Activated CD4-positive, alpha-beta T cell treated with anti-CD3 and anti-CD28 coated beads for 4 hours (primary cell): ENCODE measurements at places on chromosomes 1 and 21.

GRCh38 chr1:2805801-2806430, 4.4 kb upstream of the TTC34 start:
- no peak for DNase-seq

DNA sequence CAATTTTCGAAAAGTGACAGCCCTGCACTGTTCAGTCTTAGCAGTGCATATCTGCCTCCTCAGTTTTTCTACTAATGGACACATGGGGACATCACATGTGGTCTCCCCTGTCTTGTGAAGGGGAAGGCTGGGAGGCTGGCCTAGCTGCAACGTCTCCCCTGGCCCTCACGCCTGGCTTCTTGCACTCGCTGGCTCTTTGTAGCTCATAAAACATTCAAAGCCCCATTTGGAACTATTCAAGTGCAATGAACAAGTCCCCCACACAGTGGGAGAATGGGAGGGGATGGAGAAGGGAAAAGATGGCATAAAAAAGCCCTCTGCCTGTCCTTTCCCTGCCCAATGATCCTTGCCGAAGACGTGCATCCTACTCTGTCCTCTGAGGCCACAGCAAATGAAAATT, 73.6 kb downstream of the PGBD5 start:
- no peak for DNase-seq

GRCh38 chr1:6827630-6828165, 42.4 kb downstream of the CAMTA1 start:
- DNase-seq, result no peak

GRCh38 chr1:189662190-189662589, 815.5 kb downstream of the BRINP3 start:
- no peak for DNase-seq

DNA sequence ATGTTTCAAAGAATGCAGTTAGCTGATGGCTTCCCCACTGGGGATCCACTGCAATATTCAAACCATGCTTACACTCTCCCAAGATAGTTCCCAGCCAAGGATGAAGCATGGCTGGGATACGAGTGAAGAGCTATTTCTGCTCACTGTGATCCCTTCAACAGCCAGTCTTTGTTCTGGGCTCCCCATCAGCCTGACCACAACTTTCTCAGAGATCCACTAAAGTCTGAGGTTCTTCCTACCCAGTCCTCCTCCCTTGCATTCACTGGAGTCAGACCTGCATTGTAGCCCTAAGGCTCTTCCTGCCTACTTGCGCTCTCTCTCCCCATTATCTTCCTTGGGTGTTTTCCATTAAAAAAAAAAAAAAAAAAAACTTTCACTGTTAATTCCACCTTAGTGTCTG, 101.4 kb downstream of the TTLL7 start:
- no peak for DNase-seq

DNA sequence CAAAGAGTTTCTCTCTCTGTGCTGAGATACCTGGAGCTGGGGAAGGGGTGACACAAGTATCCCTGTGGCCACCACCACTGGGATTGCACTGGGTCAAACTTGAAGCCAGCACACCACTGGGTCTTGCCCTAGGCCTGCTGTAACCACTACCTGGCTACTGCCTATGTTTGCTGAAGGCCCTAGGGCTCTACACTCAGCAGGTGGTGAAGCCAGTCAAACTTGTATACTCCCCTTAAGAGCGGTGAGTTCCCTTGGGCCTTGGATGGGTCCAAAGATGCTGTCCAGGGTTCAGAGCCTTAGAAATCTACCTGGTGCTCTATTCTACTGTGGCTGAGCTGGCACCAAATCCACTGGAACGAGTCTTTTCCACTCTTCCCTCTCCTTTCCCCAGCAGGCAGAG, 47.0 kb upstream of the WDR26 start:
- DNase-seq, result no peak

DNA sequence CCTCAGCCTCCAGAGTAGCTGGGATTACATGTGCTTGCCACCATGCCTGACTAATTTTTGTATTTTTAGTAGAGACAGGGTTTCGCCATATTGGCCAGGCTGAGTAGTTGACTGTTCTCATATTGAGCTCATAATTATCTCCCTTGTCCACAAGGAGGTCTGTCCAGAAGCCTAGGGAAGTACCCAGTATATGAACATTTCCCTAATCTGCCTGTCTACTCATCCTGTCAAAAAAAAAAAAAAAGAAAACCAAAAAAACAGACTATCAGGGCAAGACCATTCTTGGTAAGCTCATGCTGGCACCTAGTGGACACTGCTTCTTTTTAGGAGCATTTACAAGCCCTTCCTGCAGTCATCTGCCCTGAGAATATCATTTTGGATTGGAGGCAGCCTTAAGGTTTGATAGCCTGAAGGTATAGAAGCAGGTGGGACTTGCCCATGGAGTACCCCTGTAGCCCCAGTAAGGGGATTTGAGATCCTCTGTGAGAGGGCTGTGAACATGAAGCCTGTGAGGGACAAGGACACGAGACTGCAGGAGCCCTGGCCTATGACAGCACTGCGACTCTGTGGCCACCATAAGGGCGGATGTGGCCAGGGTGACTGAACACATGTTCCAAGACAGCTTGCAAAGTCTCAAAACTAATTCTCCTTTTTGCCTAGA, 10.8 kb upstream of the DUSP12 start:
- peak; percentile 16 for DNase-seq

GRCh38 chr1:147243228-147243685, 773 bp downstream of the CHD1L start:
- DNase-seq, result no peak

GRCh38 chr1:170530972-170531757, 801 bp upstream of the GORAB start:
- no peak for DNase-seq

DNA sequence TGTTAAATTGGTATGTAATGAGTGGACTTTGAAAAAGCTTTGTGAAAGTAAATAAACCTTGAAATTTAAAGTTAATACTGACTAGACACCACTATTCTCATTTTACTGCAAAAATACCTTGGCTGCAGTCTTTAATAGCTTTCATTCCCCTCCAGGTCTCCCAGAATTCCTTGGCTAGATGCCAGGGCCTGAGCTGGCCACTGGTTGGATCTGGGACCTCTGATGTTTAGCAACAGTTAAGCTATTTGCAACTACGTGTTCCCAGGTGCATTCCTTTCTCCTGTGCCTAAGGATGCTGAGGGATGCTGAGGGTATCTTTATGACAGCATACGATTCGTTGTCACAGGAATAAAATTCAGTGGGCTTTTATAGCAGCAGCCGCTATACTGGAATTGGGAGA, 938.7 kb downstream of the TTLL7 start:
- DNase-seq, result no peak

DNA sequence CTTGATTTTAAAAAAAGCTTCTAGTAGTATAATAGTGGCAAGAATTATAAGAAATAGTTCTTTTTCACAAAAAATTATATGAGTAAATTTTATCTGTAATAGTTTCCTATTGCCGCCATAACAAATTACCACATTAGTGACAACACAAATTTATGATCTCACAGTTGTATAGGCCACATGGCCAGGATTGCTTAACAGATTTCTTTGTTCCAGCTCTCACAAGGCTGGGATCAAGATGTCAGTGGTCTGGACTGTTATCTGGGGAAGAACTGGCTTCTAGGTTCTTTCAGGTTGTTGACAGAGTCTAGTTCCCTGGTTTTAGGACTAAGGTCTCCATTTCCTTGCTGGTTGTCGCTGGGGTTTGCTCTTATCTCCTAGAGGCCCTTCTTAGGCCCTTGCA, 236.4 kb downstream of the USP25 start:
- no peak for DNase-seq

- no peak for DNase-seq
Observed at GRCh38 chr1:31726715-31727114, 22.9 kb upstream of the COL16A1 start.

GRCh38 chr1:83583351-83584014, 415.4 kb downstream of the TTLL7 start:
- peak; percentile 9 for DNase-seq

- DNase-seq, result no peak
Observed at GRCh38 chr21:22115746-22116145, 1117.5 kb downstream of the NCAM2 start.

- DNase-seq, result no peak
Observed at GRCh38 chr1:184803180-184803492, 48.5 kb upstream of the EDEM3 start.
